ENCODE measurements at places on chromosomes 1 and 21.

- DNase-seq = no peak
Observed at GRCh38 chr1:22737374-22738068, 26.9 kb downstream of the EPHB2 start.

DNA sequence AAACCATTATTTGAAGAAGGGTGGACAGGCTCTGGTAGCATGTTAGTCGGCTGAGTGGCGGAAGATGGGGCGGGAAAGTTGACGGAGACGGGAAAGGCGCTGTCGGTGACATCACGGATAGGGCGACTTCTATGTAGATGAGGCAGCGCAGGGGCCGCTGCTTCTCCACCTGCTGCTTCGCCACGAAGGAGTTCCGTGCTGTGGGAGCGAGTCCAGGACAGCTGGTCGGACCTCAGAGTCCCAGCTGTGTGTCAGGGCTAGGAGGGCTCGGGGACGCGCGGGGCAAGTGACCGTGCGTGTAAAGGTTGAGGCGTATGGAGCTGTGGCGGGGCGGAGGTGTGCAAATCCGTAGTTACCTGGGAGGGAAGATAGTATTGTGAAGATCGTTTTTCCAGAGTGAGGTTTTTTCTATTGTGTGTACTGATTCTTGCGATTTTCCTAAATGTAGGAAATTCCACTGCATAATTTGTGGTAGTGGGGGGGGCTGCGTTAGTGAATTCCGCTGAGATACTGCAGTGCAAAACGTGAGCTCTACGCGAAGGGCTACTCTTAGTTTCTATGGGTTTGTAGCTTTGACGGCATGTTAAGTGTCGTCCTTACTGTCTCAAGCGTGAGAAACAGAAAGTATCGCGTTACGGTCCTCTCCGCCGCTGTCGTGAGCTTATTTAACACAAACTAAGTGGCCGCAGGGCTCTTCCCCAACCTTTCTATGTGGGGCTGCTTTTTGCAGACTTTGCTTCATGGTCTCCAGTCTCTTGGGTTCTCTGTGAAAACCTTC lies 111.2 kb upstream of the NBPF11 start:
- peak; percentile 55 for DNase-seq

DNA sequence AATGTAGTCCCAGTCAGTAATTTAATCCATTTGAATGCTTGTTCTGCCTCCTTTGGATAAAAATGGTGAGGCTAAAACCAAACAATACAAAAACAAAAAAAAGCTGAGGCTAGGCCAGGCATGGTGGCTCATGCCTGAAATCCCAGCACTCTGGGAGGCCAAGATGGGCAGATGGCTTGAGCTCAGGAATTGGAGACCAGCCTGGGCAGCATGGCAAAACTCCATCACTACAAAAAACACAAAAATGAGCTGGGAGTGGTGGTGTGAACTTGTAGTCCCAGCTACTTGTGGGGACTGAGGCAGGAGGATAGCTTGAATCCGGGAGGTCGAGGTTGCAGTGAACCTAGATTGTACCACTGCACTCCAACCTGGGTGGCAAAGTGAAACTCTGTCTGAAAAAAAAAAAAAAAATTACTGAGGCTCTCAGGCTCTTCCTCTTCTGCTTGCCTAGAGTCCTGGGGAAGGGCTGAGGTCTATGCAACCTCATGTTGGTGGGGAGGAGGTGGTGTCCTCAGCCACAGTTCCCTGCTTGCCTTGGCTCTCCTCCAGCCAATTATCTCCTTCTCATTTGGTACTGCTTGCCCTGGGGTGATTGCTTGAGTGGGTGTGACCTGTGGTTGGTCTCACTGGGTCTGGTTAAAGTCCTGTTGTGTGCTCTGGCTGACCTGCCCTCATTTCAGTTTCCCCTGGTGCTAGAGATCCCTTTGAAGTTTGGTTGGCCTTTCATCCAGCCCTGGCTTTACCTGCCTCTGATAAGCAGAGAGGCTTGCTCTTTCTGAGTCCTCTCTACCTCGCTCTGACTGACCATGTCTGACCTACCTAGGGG lies 20.9 kb downstream of the S1PR1 start:
- peak; percentile 63 for DNase-seq

GRCh38 chr1:197633447-197634078 lies 141.7 kb downstream of the DENND1B start:
- no peak for DNase-seq

GRCh38 chr1:201224666-201225370 lies 34.2 kb downstream of the IGFN1 start:
- no peak for DNase-seq

DNA sequence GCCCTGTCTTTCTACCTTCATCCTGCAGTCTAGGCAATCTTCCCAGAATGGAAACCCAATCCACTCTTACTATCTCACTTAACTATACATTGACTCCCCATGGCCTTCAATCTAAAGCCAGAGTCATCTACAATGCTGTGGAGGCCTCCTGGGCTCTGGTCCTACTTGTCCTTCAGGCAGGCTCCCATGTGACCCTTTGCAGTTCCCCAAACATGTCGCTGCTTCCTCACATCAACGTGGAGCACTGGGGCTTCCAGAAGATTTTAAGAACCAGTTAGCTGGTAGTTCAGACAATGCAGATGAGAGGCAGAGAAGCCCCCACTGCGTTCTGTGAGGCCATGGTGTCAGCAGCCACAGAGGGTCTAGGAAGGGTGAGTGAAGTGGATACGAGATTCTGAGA lies 18.6 kb downstream of the LYPD8 start:
- no peak for DNase-seq

- DNase-seq = no peak
Observed at GRCh38 chr1:1001057-1001783, 1.3 kb upstream of the HES4 start.

DNA sequence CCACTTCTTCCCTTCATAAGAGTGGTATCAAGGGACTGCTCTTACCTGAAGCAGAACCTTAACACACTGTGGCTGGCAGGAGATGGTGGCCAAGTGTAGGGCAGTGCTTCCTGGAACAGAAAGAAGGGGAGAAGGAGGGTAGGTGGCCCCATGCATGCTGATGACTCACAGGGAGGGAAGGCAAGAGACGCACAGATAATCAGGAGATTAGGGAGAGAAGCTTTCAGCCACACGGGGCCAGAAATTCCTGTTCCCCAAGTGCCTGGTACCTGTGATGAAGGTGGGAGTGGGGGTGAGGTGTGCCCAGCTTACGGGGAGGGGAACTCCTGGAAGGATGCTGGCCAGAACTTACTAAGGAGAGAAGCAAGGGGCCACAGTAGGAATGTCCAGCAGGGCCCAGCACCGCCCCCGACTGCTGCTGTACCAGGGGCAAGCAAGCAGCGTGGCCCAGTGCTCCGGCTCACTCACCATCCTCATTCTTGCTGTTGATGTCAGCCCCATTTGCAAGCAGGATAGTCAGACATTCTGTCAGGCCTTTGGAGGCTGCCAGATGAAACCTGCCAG lies 7.7 kb downstream of the ANKRD35 start:
- no peak for DNase-seq

- no peak for DNase-seq
Observed at GRCh38 chr1:114345930-114346479, 165.0 kb downstream of the TRIM33 start.
